Purkinje cell (primary cell): ENCODE measurements at places on chromosomes 6 and 20. TPM values are rescaled to one million over a fixed set of nuclear protein-coding genes. Genes with fewer than 3 reads are reported as not detected.

Gene PTCHD4
- polyA plus RNA-seq = 36.3 and 38.7 TPM in 2 replicates

Gene SPDEF
- polyA plus RNA-seq = not detected in 2 replicates

Gene VGLL2
- polyA plus RNA-seq = not detected in 2 replicates

Gene SSTR4
- not detected in 2 replicates for polyA plus RNA-seq
